ENCODE measurements at places on chromosomes 11 and 22.

DNA sequence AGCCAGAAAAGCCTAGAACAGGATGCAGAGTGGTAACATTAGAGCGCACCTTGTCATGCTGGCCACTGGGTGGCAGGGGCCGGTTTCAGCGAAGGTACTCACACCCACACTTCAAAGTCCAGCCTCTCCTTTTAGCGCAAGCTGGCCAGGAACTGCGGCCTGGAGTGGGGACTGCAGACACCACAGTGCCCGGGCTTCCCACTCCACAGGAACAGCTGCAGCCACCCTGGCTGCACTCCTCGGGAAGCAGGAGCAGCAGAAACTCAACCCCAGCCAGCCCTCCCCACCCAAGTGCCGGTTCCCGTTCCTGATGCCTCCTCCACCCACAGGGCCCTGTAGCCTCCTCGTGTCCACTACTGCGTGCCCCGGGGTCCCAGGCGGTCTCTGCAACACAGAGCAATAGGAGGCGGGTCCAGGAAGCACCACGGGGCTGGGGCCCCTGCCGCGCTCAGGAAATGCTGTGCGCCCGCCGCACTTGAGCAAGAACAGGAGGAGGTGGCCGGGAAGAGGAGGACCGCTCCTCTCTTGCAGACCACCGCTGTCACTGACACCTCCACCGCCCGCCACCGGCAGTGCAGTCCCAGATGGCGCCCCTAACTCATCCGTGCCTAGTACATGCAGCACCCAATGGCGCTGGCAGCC is 2.2 kb downstream of the RFPL2 start:
- peaks cover 27% of the 10 kb centered on the region for H3K4me1 ChIP-seq
- H3K27me3 ChIP-seq, result 0 out of 2 replicates have a peak, but pooled peaks cover 1% of the 10 kb centered on the region
- H3K4me3 ChIP-seq, result no peak overlapping the region
- no peaks in the 10 kb centered on the region for H3K36me3 ChIP-seq
- H3K27ac ChIP-seq, result no peak overlapping the region

DNA sequence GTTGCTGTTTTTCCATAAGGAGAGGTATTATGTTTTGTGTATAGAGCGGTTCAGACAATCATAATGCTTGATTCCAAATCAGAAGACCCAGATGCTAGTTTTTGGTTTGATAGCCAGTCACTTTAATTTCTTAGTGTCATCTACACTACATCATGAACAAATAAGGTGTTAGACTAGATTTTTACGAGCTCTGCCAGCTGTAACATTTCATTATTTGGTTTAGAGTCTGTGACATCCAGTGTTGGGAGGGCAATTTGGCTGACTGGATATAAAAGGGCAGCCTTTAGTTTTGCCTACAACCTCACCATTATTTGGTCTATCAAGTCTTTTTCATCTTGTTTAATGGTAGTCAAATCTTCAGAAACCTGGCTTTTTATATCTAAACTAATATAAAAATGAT is 30.2 kb upstream of the FBXO3 start:
- H3K4me1 ChIP-seq, result peaks cover 10% of the 10 kb centered on the region
- DNase-seq, result no peak
- no peak overlapping the region for H3K27ac ChIP-seq

GRCh38 chr11:124762624-124763155 is 600 bp upstream of the ESAM start:
- no peak for DNase-seq
- H3K27me3 ChIP-seq, result no peaks in the 10 kb centered on the region
- peaks cover 72% of the 10 kb centered on the region for H3K4me1 ChIP-seq
- H3K27ac ChIP-seq, result no peak overlapping the region

- H3K36me3 ChIP-seq, result no peaks in the 10 kb centered on the region
- H3K27ac ChIP-seq, result no peak overlapping the region
- H3K4me3 ChIP-seq, result no peak overlapping the region
- no peak for DNase-seq
- H3K27me3 ChIP-seq, result peaks cover 21% of the 10 kb centered on the region
- peaks cover 16% of the 10 kb centered on the region for H3K4me1 ChIP-seq
Observed at GRCh38 chr11:134333312-134333711, 1.5 kb downstream of the GLB1L2 start.

DNA sequence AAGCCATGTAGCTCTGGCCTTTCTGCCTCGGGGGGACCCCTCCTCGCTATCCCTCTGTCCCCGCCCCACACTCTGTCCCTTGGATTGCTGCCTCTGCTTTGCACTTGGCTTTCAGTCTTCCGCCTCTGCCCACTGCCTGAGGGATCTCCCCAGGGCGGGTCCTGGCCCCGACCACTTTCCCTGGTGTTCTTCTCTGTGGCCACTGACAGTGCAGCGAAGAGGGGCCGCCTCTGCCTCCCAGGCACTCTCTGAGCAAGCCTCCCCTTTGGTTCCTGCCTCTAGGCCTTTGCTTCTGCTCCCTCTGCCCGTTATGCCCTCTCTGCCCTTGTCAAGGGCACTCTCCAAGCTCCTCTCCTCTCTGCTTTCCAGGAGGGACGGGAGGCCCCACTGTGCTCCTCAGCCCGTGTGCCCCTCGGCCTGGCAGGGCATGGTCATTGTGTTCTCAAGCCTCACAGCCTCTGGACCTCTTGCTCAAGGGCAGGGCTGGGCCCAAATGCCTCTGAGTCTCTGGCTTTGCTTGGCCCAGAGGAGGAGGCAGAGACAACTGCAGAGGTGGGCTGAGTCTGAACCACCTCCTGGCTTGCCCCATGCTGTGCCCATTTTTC is 5.5 kb upstream of the MPPED1 start:
- no peak overlapping the region for H3K27ac ChIP-seq
- peaks cover 52% of the 10 kb centered on the region for H3K4me1 ChIP-seq
- H3K4me3 ChIP-seq, result no peak overlapping the region
- no peaks in the 10 kb centered on the region for H3K36me3 ChIP-seq
- DNase-seq, result no peak

DNA sequence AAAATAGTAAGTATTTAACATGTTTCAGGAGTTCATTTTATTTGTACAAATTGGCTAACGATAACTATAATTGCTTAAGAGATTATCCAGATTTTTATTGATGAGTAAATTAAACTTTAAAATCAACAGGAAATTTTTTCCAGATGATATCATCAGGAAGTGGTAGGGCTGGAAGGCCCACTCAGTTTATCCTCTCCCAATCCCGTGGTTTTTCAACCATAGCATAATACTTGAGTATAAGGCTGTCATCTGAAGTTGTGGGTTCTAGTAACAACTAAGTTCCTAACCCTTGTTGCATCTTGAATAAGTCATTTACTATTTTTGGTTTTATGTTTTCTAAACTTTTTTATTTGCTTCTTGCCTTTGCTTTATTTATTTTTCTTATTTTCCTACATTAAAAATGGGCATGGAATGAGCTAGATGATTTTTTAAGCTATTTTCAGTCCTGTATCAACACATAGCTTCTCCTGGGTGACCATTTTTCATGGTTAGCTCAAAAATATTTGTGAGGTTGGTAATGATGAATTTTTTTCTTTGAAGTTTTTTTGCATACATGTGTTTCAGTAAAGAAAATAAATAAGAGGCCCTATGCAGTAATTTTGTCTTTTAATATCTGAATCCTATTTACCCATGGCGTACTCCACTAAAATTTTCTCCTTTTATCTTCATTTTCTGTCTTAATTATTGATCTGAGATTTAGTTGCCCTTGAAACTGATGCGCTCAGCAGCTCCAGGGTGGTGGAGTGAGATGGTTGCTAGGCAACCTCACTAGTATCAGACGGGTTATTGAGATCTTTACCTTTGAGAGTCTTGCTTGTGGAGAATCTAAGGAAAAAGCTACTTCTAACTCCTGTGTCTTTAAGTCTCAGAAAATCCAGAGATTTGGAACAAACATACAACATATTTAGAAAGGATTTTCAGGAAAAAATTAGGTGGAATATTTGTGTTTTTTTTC is 452.0 kb upstream of the CCDC179 start:
- H3K27me3 ChIP-seq, result no peaks in the 10 kb centered on the region
- DNase-seq, result no peak
- no peak overlapping the region for H3K4me3 ChIP-seq
- no peaks in the 10 kb centered on the region for H3K36me3 ChIP-seq

DNA sequence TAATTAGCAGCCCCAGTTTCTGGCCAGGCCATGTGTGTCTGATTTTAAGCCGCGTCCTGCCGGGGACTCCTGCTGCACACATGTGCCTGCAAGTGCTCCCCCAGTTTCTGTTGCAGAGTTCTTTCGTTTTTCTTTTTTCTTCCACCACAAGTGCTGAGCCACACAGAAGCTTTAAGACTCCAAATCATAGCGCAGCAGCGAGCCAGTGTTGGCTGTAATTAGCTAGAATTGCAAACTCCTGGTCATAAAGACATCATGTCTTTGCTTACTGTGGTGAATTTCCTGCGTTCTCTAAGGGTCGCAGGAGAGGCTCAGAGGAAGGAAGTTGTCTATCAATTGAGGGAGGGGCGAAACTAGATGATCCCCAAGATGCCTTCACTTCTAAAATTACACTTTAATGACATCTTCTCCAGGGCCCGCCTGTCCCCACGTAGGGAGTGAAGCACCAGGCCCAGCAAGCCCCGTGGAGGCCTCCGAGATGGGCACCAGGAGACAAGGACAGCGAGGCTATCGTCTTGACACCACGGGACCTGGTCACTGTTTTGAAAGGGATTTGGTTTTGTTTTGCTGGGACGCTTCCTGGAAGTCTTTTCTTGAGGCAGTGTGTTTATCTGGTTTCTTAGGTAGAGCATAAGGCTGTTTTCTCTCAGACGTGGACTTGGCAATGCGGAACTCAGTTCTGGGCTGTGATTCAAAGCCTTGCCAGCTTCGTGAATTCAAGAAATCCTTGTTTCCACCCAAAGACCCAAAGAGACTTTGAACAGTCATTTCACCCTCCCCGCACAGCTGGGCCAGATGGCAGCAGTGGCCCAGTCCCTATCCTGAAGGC is 71.8 kb downstream of the UBASH3B start:
- H3K4me3 ChIP-seq, result no peak overlapping the region
- peaks cover 15% of the 10 kb centered on the region for H3K4me1 ChIP-seq
- H3K27me3 ChIP-seq, result no peaks in the 10 kb centered on the region

GRCh38 chr11:73729594-73730206 is 31.2 kb downstream of the RAB6A start:
- H3K4me3 ChIP-seq, result no peak overlapping the region
- H3K27ac ChIP-seq, result no peak overlapping the region
- peaks cover 2% of the 10 kb centered on the region for H3K36me3 ChIP-seq
- no peaks in the 10 kb centered on the region for H3K4me1 ChIP-seq
- H3K27me3 ChIP-seq, result no peaks in the 10 kb centered on the region
- DNase-seq, result peak; percentile 28

DNA sequence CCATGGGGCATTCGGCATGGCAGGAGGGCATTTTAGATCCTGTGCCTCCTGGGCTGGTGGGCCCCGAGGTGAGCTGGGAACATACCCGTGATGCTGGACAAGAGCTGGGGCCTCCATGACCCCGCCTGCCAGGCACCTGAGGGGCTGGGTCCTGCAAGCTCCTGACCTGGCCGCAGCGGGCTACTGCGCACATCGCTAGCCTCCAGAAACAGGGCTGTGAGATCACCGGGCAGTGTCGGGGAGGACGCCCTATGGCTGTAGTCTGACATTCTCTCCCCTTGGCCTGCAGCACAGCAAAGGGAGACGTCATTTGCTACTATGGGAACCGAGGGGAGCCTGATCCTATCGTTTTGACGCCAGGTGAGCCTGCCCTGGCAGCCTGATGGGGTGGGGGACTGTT is 24.4 kb upstream of the DGCR8 start:
- H3K4me3 ChIP-seq, result no peak overlapping the region
- no peak for DNase-seq
- peaks cover 22% of the 10 kb centered on the region for H3K36me3 ChIP-seq
- no peak overlapping the region for H3K27ac ChIP-seq

DNA sequence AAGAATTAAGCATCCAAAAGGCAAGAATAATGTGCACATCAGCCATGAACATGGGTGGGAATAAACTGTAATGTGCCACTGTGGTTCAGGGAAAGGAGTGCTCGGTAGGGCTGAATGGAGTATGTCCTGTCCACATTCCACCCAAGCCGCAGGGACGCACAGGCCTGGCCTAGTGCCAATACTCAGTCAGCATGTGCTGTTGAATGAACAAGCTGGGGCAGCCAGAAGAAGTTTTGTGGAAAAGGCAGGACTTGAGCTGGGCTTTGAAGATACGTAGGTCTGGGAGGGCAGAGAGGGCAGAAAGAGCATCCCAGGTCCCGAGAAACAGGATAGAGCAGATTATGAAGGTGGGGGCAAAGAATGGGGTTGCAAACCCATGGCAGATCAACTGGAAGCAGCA is 60.0 kb upstream of the PLET1 start:
- H3K27ac ChIP-seq, result no peak overlapping the region
- peak; percentile 32 for DNase-seq
- H3K4me3 ChIP-seq, result no peak overlapping the region
- H3K36me3 ChIP-seq, result no peaks in the 10 kb centered on the region
- peaks cover 10% of the 10 kb centered on the region for H3K4me1 ChIP-seq

DNA sequence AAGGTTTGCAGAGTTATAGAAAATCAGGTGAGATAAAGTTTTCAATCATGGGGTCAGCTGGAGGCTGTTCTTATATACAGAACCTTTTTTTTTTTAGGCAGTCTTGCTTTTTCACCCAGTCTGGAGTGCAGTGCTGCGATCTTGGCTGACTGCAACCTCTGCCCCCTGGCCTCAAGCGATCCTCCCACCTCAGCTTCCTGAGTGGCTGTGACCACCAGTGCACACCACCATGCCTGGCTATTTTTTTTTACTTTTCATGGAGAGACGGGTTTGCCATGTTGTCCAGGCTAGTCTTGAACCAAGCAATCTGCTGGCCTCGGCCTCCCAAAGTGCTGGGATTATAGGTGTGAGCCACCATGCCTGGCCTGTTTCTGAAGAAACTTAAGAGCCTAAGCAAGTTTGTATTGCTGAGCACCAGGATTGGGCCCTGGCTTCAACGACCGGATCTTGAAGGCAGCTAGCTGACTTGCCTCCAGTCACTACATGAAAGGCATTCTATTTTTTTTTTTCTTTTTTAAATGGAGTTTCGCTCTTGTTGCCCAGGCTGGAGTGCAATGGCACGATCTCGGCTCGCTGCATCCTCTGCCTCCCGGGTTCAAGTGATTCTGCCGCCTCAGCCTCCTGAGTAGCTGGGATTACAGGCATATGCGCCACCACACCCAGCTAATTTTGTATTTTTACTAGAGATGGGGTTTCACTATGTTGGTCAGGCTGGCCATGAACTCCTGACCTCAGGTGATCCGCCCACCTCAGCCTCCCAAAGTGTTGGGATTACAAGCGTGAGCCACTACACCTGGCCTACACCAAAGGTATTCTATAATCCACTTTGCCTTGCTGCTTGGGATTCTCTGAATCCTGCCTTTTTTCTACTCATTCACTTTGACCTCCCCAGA is 7.6 kb downstream of the XBP1 start:
- H3K27me3 ChIP-seq, result no peaks in the 10 kb centered on the region
- H3K36me3 ChIP-seq, result peaks cover 18% of the 10 kb centered on the region

DNA sequence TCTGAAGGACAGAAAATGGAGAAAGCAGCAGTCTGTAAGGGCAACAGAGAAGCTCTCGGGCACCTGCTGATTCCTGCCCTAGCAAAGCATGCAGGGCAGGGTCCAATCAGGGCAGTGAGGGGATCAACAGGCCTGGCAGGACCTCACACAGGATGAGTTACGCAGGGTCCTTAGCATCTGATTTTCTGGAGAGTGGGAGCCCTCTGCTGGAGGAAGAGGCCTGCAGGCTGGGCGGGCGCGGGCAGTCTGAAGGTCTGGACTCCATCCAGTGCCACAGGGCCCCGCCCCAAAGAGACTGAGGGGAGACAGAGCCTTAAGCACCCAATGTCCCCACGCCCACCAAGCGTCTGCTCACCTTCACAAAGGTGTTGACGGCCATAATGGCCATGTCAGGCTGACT is 28.9 kb downstream of the AP1B1 start:
- peaks cover 18% of the 10 kb centered on the region for H3K36me3 ChIP-seq
- no peak overlapping the region for H3K27ac ChIP-seq
- H3K4me1 ChIP-seq, result no peaks in the 10 kb centered on the region
- H3K27me3 ChIP-seq, result no peaks in the 10 kb centered on the region
- DNase-seq, result peak; percentile 50
- no peak overlapping the region for H3K4me3 ChIP-seq

All from HepG2 (cell line).